Endothelial cell of coronary artery (primary cell): ENCODE measurements at places on chromosomes 13 and 19. TPM values are rescaled to one million over a fixed set of nuclear protein-coding genes. Genes with fewer than 3 reads are reported as not detected.

SPRY2 gene
- 16.2 and 19.1 TPM in 2 replicates for total RNA-seq

RDH8 gene
- not detected in 2 replicates for total RNA-seq

COG3 gene
- total RNA-seq: 25.4 and 32.4 TPM in 2 replicates

CASP14 gene
- not detected in 2 replicates for total RNA-seq

ERCC2 gene
- 26.1 and 55.5 TPM in 2 replicates for total RNA-seq

NLRP5 gene
- not detected in 2 replicates for total RNA-seq

ZNF221 gene
- total RNA-seq: 4.4 and 7.7 TPM in 2 replicates

CCDC70 gene
- total RNA-seq: not detected in 2 replicates

ZNF296 gene
- 0.09 TPM in 2 replicates for total RNA-seq

CNFN gene
- total RNA-seq: not detected in 2 replicates
